NCI-H446 (cell line): ENCODE measurements at places on chromosomes 3 and 15.
A peak's percentile ranks its signal among the peaks of the same experiment; 100 is the strongest.

GRCh38 chr3:185317674-185318073, 45.3 kb upstream of the MAP3K13 start:
- DNase-seq, result no peak

GRCh38 chr15:68154923-68155559, 50.1 kb downstream of the CALML4 start:
- peak; percentile 4 for DNase-seq

DNA sequence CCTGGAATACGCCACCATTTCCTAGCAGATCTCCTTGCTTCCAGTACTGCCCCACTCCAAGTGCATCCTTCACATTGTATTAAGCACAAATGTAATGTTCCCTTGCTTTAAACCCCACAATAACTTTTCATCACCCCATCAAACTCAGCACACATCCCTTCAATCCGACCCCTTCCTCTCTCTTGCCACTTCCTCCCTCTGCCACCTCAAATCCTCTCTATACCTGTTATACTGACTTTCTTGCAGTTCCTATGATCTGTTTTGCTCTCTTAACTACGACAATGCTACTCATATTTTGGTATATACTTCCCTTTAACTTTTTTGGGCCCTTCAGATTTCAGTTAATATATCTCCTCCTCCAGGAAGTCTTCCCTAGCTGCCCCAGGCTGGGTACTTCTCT, 14.1 kb downstream of the PARL start:
- no peak for DNase-seq

- peak; percentile 88 for DNase-seq
Measured at GRCh38 chr3:140388202-140388922, 289.5 kb upstream of the TRIM42 start.

GRCh38 chr15:40064231-40064894, 25.4 kb upstream of the SRP14 start:
- peak; percentile 87 for DNase-seq

DNA sequence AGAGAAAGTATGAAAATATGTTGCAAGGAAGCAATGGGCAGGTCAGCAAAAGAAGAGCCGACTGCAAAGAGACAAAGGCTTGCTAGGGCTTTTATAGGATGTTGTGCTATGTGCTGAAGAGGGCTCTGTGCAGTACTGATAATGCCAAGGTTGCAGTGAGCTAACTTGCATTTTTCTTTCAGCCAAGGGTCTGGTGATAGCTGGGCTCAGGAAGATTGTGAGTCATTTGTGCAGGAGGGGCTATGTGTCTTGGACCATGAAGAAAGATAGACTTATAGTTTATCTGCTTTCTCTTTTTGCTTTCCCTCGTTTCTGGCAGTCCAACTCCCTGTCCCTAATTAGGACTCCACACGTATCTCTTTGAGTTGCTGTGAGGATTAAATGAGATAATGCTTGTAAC, 64.5 kb upstream of the LRIG1 start:
- no peak for DNase-seq
